ENCODE measurements at places on chromosomes 2 and 18.

DNA sequence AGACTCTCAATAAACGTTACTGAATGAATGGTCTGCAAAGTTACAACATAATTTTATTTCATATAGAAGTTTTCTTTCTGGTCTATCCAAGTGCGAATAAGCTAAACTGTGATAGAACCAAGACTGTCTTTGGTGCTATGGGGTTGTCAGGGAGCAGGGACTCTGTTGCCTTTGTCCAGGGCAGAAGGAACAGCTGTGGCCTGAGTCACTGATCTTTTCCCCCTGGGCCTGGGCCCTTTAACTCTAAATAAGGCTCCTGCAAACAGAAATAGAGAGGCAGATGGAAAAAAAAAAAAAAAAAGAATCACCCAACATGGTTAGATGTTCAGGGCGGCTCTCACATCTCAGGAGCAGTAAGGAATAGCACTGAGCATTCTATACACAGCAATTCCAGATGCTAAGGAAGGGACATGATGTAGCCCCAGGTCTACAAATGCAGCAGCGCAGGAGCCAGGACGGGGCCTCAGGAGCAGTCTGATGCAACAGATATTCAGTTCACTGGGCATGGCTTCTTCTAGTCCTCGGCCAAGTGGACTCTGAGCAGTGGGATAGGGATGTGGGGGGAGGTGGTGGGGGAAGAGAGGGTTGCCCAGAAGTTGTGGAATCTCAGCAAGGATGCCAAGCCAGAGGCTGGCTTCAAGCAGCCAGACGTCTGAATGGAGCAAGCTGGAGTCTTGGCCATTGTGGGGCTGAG is 247.1 kb upstream of the SIX2 start:
- DNase-seq, result no peak

- DNase-seq, result peak; percentile 49
Measured at GRCh38 chr2:58762176-58762781, 521.2 kb upstream of the FANCL start.

DNA sequence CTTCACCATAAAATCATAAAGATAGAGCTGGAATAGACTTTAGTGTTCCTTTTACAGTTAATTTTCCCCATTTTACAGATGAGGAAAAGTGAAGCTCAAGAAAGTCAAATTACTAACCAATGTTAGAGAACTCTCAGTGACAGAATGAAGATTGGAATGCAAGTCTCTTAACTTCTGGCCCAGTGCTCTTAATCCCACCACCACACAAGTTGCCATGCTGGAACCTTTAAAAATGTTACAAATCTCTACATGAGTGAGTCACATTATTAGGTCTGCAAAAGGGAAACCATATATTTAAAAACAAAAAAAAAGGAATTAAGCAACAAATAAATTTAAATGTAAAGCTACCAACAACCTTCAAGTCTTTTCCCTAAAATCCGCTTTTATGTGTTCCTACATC is 3.5 kb downstream of the NCKAP1 start:
- no peak for DNase-seq

- no peak for DNase-seq
Measured at GRCh38 chr2:175373729-175374128, 192.2 kb upstream of the ATP5MC3 start.

DNA sequence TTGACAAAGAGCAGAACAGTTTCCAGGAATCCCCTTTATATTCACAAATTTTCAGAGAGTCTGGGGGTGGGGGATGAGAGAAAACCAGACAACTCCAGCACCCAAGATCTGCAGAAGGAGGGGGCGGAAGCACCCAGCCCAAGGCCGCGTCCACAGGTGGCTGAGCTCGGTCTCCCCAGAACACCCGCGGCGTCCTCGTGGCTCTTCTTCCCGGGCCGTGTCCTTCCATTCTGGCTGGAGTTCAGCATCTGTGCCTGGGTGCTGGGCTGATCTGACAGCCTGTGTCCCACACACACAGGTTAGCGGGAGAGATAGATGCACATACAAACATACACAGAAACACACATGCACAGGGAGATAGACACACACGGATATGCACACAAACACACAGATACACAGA is 455.8 kb upstream of the SALL3 start:
- no peak for DNase-seq

- peak; percentile 62 for DNase-seq
Measured at GRCh38 chr2:101699755-101700461, 2.4 kb downstream of the MAP4K4 start.

- DNase-seq, result no peak
Measured at GRCh38 chr18:25819746-25820363, 270.6 kb downstream of the SS18 start.

- DNase-seq, result peak; percentile 72
Measured at GRCh38 chr2:11778923-11779757, 32.7 kb downstream of the LPIN1 start.
